ENCODE measurements at places on chromosomes 7 and 10.

GRCh38 chr10:113445736-113446135 lies 107.1 kb upstream of the HABP2 start:
- DNase-seq: no peak

DNA sequence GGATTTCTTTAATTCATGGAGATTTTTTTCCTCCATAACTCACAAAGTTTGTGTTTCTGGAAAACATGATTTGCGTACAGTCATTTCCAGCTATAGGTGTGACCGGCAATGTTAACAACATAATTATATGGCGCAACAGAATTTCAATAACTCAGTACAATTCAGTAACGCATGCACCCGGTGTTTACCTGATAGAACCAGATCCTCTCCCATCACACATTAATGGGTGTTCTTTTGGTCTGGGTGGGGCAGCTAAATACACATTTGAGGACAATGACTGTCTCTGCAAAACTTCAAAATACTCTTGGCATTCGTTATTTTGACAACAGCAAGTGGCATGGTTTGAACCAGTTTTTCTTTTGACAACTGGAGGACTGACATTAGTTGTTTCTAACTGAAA lies 102.3 kb downstream of the KLF6 start:
- DNase-seq: no peak

GRCh38 chr7:134649226-134649775 lies 2.6 kb downstream of the BPGM start:
- no peak for DNase-seq

- DNase-seq: peak; percentile 65
Observed at GRCh38 chr10:29948881-29949355, 110.5 kb downstream of the JCAD start.

- no peak for DNase-seq
Observed at GRCh38 chr7:75951506-75951905, 36.6 kb downstream of the POR start.

GRCh38 chr7:33582533-33582932 lies 322.8 kb upstream of the BMPER start:
- DNase-seq: no peak

- no peak for DNase-seq
Observed at GRCh38 chr10:111108441-111108840, 31.6 kb downstream of the ADRA2A start.

DNA sequence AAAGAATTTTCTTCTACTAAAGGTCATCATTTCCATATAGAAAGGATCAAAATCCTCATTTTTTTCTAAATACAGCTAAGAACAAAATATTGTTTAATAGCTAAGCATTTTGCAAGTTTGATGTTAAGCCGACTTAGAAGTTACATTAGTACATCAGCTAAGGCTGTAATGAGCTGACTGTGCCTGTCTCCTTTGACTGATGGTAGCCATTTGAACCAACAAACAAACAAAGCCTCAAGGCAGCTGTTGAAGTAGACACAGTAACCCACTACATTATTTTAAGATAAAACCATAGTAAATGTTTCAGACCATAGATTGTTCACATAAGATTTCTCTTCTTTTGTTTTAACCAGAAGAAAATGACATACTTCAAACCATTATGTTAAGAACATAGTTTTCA lies 210.9 kb upstream of the VSTM2A start:
- no peak for DNase-seq

DNA sequence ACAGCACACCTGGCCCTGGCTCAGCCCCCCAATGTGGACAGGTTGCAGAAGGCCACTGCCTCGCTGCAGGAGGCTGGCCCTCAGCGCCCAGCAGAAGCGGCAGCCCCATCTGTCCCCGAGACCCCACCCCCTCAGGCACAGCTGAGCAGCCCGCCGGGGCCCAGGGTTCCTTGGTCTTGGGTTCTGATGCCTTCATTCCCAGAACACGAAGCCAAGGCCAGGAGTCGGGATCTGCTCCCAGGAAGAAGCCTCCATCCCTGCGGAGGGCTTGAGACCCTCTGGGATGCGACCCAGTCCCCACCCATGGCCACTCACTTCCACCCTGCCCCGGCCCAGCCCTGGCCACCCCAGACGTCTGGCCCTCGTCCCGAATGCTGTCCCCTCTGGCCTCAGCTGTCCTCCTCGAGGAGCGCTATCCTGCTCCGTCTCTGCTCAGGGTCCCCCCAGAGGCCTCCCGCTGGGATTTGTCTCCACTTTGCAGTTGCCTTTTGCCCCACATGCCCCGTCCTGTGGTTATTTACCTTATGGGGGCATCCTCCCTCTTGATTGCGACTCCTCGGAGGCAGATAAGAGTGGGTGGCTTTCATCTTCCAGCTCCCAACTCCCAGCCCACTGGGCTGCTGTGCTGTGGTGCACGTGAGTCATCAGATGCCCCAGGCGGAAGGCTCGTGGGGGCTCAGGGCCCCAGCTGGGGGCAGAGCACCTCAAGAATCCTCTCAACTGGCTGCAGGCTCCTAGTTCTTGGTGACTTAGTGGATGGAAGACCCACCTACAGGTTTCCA lies 97.5 kb downstream of the MKI67 start:
- DNase-seq: no peak

GRCh38 chr7:1049006-1049741 lies 4.8 kb downstream of the GPR146 start:
- DNase-seq: no peak

- no peak for DNase-seq
Observed at GRCh38 chr7:123351516-123352505, 152.0 kb upstream of the SLC13A1 start.

DNA sequence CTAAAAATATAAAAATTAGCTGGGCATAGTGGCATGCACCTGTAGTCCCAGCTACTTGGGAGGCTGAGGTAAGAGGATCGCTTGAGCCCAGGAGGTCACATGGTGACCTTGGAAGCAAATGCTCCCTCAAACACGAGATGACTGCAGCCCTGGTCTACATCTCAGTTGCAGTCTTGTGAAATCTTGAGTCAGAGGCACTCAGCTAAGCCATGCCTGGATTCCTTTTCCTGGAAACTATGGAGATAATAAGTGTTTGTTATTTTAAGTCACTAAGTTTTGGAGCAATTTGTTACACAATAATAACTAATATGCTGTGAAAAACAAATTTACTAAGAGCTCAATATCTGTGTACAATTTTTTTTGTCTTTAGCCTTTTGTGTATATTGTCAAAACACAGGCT lies 284.3 kb upstream of the KAT6B start:
- peak; percentile 13 for DNase-seq

DNA sequence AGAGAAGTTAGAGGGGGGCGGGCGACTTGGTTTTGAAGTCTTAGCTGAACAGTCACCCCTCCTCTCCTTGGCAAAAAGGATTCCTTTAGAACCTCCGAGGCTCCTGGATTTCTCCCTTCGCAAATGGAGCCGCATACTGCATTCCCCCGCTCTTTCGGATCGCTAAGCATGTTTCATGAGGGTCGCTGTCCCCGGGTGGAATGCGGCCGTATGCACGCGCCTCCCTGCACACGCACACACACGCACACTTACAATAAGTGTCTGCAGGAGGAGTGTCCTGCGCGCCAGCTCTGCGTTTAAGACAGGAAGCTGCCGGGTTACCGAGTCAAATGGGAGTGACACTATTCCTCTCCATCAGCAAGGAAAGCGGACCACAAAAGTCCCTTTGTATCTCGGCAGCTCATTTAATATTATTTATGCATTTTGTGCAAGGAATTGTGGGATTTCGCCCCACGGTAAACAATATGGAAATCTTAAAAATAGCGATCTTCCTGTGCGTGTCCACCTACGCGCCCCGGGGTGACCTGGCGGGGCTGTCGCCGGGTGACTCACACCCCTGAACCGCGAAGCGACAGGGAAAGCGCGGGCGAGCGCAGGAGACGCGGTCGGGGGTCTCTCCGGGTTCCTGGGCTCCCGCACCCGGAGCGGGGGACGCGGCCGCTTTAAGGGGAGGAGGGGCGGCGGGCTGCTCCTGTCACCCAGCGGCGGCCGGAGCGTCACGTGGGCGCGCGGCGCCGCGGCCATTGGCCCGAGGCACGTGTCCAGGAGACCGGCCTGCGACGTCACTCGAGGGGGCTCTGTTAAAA lies 988 bp upstream of the EN2 start:
- peak; percentile 60 for DNase-seq

DNA sequence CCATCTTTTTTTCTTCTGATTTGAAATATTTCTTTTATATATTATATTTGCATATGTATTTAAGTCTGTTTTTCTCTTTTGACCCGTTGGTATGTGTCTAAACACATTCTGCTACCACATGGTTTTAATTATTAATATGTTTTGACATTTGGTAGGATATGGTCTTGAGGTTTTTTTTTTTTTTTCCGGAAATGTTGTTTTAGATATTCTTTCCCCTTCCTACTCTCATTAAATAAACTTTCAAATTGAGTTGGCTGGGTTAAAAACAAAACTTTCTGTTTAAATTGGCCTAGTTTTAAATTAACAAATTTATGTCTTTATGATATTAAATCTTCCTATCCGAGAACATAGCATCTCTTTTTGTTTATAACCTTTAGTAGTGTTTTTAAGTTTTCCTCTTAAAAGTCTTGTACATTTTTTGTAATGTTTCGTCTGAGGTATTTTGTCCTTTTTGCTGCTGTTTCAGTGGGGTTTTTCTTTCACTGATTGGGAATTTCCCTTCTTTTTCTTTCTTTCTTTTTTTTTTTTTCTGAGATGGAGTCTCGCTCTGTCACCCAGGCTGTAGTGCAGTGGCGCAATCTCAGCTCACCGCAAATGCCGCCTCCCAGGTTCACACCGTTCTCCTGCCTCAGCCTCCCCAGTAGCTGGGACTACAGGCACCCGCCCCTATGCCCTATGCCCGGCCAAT lies 25.4 kb downstream of the STAM start:
- no peak for DNase-seq

DNA sequence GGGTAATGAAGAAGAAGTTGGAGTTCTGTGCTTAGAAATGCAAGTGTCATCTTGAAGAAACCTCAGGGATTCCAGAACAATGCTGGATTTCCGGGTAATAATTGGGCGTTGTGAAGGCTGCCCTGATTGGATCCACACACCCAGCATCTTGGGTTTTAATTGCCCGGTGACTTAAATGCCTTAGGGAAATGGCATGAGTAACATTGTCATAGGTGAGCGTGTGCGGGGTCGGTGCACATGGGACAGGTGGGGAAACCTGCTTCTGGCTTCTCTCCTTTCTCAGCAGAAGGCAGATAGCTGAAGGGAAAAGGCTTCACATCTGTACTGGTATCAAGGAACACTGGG lies 15.2 kb upstream of the CAMK1D start:
- no peak for DNase-seq

DNA sequence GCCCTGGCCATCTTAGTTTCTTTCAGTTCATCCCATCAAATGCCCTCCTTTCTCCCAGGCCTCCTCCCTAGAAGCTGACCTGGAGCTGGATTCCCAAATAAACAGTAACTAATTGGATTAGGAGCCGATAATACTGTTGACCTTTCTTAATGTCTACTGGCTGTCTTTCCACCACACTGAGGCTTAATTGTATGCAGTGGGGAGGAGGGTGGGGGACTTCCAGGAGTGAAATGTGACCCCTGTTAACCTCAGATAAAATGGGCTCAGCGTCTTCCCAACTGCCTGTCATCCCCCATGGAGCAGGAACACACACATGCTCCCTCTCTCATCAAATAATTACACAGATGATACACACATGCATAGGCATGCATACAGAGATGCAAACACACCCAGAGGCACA lies 53.7 kb upstream of the LBX1 start:
- DNase-seq: no peak

DNA sequence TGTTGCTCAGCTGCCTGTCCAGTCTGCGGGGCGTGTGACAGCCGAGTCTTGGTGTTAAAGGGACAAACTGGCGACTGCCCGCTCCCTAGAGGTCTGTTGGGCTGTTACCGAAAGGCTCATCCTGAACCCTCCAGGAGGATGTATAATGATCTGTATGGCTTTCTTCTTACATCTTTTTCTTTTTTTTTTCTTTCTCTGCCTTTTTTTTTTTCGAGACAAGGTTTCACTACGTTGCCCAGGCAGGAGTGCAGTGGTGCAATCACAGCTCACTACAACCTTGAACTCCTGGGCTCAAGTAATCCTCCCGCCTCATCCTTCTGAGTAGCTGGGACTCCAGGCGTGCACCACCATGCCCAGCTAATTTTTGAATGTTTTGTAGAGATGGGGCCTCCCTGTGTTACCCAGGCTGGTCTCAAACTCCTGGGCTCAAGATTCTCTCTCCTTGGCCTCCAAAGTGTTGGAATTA lies 857 bp downstream of the INTS15 start:
- no peak for DNase-seq

DNA sequence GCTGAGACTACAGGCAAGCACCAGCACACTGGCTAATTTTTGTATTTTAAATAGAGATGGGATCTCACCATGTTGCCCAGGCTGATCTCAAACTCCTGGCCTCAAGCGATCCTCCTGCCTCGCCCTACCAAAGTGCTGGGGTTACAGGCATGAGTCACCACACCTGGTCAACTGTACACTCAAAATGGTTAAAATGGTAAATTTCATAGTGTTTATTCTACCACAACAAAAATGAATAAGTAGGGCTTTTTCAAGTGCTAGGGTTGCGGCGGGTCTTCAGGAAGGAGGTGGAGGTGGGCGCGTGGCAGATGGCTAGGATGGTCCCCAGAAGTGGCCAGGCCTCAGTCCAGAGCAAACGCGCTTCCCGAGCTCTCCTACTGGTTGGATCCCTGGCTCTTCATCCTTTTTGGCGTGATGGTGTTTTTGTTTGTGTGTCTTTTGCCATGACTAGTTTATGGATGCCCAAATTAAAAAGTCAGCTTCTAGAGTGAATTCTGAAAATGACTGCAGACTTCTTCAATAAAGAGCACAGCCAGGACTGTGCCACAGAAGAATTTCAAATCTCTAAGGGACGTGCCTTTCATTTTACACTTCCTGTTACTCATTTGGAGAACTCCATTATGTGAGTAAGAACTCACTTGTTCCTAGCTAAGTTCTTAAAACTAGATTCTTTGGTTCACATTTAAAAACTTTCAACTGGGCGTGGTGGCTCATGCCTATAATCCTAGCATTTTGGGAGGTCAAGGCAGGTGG lies 73.9 kb downstream of the TMEM130 start:
- no peak for DNase-seq

- no peak for DNase-seq
Observed at GRCh38 chr10:16886031-16886430, 68.8 kb upstream of the RSU1 start.

- no peak for DNase-seq
Observed at GRCh38 chr7:38296059-38296857, 22.8 kb upstream of the TARP start.

DNA sequence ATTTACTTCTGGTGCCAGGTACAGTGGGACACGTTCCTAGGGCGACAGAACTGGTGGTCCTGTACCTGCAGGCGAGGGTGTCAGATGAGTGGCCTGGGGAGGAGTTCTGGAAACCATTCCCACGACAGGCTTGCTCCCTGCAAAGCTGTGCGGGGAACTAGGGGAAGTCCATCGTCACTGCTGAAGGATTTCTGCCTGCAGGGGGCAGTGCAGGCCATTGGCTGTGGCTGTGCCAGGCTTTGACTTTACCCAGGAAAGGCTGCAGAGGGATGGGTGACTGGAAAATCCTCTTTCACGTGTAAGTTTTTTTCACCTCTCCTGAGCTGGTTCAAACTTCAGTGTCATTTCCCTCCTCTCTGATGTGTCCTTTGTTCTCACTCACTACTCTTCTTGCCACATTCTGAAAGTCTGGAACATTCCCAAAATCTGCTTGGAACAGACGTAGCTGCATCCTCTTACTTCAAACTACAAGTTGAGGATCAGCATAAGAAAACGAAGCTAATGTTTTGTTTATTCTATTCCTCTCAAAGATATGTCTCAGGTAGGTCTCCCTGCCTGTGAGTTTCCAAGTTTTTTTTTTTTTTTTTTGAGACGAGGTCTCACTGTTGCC lies 126.5 kb downstream of the SH2D4B start:
- peak; percentile 78 for DNase-seq
